CD4-positive, alpha-beta T cell (primary cell): ENCODE measurements at places on chromosomes 3 and 15.

- no peak for DNase-seq
Observed at GRCh38 chr3:105233010-105233409, 133.7 kb upstream of the ALCAM start.

DNA sequence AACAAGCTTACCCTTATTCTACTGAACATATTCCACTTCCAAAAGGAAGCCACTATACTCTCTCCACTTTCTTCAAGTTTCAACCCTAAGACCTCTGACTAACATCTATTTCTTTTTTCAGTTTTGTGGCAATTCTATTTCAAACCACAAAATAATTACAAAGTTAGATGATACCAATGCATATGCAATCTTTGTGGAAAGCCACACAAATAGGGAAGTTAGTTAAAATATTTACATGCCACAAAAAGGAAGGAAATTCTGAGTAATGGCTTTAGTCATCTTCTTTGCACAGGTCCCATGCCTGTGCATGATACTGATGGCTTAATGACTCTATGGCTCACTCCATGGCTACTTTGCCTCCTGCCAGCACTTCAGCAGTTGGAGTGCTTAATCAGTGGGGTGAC is 57.0 kb upstream of the MCTP2 start:
- no peak for DNase-seq

GRCh38 chr3:60435941-60436650 is 815.2 kb downstream of the FHIT start:
- no peak for DNase-seq

- no peak for DNase-seq
Observed at GRCh38 chr3:107946700-107947099, 144.1 kb downstream of the CD47 start.
